ENCODE measurements at places on chromosomes 2 and 18.

- H3K4me1 ChIP-seq, result no peaks in the 10 kb centered on the region
- DNase-seq, result no peak
- no peak overlapping the region for H3K27ac ChIP-seq
These were observed 61.4 kb downstream of the NDUFA10 start for GRCh38 chr2:239963646-239964205.

DNA sequence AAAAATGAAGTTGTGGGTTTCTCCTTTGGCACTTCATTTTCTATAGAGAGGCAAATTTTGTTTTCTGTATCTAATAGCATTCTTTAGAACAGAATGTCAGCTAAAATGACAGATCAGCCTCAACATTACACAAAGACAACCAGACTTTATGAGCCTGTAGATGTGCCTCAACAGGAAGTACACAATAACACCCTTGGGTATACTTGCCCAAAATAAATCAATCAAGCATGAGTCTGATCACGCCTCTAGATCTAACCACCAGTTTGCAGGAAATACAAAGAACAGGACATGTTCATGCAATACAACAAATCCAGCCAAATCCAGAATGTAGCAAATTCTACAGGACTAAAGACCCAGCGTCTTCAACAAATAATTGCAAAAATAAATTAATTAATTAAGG, 11.2 kb upstream of the DAPL1 start:
- H3K4me3 ChIP-seq, result no peak overlapping the region
- DNase-seq, result no peak
- H3K36me3 ChIP-seq, result no peaks in the 10 kb centered on the region
- H3K27ac ChIP-seq, result no peak overlapping the region
- no peaks in the 10 kb centered on the region for H3K4me1 ChIP-seq
- H3K27me3 ChIP-seq, result peaks cover 4% of the 10 kb centered on the region

GRCh38 chr2:219704878-219705277, 77.4 kb downstream of the SLC4A3 start:
- H3K4me3 ChIP-seq, result no peak overlapping the region
- H3K27me3 ChIP-seq, result peaks cover 13% of the 10 kb centered on the region
- no peak overlapping the region for H3K27ac ChIP-seq
- no peak for DNase-seq
- peaks cover 1% of the 10 kb centered on the region for H3K4me1 ChIP-seq

GRCh38 chr2:37453027-37453426, 108.6 kb downstream of the QPCT start:
- H3K4me3 ChIP-seq, result no peak overlapping the region
- no peak for DNase-seq
- H3K27me3 ChIP-seq, result no peaks in the 10 kb centered on the region
- H3K4me1 ChIP-seq, result no peaks in the 10 kb centered on the region
- H3K27ac ChIP-seq, result no peak overlapping the region

- no peaks in the 10 kb centered on the region for H3K27me3 ChIP-seq
- no peak overlapping the region for H3K27ac ChIP-seq
- H3K4me1 ChIP-seq, result no peaks in the 10 kb centered on the region
- no peak overlapping the region for H3K4me3 ChIP-seq
- H3K36me3 ChIP-seq, result no peaks in the 10 kb centered on the region
These were observed 163.4 kb upstream of the MAP3K20 start for GRCh38 chr2:172912266-172912665.

- no peaks in the 10 kb centered on the region for H3K27me3 ChIP-seq
- H3K27ac ChIP-seq, result no peak overlapping the region
- DNase-seq, result no peak
These were observed 151.6 kb downstream of the RTN4 start for GRCh38 chr2:54898456-54899226.

Measured in HepG2 (cell line).